Activated effector memory CD4-positive, alpha-beta T cell treated with Interleukin-2 at 50 U/mL for 16 hours (primary cell): ENCODE measurements at places on chromosomes 2 and 18.

GRCh38 chr2:177989029-177989885 lies 83.3 kb downstream of the PDE11A start:
- no peak for DNase-seq

- DNase-seq, result no peak
Observed at GRCh38 chr18:46712406-46712805, 44.4 kb downstream of the ST8SIA5 start.

GRCh38 chr2:45009928-45010701 lies 863 bp upstream of the SIX2 start:
- no peak for DNase-seq

DNA sequence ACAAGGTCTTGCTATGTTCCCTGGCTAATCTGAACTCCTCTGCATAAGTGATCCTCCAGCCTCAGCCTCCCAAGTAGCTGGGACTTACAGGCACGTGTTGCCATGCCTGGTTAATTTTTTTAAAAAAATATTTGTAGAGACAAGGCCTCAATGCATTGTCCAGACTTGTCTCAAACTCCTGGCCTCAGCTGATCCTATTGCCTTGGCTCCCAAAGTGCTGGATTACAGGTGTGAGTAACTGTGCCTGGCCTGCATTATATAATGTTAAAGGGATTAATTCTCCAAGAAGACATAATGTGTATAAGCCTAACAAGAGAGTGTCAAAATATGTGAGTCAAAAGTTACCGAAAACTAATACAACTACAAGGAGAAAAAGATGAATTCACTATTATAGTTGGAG lies 32.2 kb downstream of the BUB1 start:
- DNase-seq, result no peak
